ENCODE measurements at places on chromosomes 5 and 9.

GRCh38 chr9:133144904-133145851, 18.5 kb downstream of the GBGT1 start:
- DNase-seq = no peak

GRCh38 chr9:93013856-93014582, 44.5 kb upstream of the SUSD3 start:
- DNase-seq = no peak

DNA sequence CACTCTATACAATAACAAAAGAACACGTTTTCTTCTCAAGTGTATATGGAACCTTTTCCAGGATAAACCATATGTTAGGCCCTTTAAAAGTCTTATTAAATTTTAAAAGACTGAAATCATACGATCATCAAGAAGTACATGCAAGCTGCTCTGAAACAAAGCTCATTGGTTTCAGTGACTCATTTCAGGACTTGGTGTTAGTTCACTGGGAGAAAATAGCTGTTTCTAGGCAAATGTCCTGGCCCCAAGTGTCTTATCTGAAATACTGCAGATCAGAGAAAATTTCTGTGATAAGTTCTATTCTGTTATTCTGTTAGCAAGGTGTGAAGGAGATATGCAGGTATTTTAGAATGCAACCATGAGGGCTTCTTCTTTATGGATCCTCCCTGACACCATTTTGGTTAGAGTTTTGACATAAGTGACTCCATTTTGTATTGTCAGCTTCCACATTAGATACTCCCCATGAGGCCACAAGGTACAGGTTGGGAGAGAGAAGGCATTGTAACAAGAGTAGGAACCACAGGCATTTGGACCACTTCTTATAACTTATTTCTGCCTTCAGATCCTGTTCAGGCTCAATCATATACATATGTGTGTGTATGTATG, 7.5 kb upstream of the CCDC180 start:
- DNase-seq = no peak

GRCh38 chr5:145531038-145531734, 304.0 kb downstream of the PRELID2 start:
- DNase-seq = no peak

DNA sequence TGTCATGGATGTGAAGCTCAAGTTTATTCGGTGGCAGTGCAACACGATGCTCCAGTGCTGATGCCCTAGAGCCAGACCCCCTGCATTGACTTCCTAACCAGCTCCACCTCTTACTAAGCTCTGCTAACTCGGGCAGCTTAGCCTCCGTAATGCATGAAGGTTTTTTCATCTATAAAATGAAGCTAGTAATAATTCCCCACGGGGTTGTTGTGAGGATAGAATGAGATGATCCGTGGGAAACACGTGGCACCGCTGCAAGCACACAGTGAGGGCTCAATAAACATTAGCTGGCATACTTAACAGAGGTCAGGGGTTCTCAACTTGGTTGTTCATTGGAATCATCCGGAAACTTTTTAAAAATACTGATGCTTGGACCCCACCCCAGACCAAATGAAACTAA, 6.8 kb downstream of the ENC1 start:
- DNase-seq = no peak

- no peak for DNase-seq
These were observed 290.6 kb downstream of the PIK3R1 start for GRCh38 chr5:68505917-68506860.

DNA sequence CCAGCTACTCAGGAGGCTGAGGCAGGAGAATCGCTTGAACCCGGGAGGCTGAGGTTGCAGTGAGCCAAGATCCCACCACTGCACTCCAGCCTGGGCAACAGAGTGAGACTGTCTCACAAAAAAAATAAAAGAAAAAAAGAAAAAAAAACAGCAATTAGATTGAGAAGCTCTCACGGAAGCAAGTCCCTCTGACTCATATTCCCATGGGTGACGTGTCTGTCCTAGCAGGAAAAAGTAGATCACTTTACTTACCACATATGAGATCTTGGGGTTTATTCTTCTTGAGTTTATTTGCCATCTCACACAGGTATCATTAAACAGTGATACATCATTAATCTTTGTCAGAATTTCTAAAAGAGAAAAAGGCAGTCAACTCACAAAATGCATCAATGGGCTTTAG, 62.6 kb downstream of the SUSD1 start:
- DNase-seq = no peak

GRCh38 chr5:98564836-98565235, 208.6 kb upstream of the RGMB start:
- DNase-seq = no peak

GRCh38 chr9:109536859-109537258, 38.8 kb upstream of the PTPN3 start:
- no peak for DNase-seq

DNA sequence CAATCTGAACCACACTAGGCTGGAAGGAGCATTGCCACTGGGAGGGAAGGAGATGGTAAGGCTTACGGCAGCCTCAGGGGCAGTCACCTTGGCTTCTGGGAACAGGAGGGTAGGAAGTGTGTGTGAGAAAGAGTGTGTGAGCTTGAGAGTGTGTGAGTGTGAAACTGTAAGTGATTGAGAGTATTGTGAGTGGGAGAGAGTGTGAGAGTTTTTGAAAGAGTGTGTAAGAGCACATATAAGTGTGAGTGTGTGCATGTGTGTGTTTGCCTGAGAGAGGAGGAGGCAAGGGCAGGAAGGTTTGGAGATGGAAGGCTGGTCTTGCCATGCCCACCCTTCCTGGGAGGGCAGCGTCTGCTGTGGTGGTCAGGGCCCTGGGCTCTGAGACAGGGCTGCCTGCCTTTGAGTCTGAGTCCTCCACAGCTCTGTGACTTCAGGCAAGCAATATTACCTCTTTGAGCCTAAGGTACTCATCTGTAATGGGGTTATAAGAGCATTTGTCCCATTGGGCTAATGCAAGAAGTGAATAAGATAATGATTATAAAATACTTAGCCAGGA, 51.9 kb upstream of the BOD1 start:
- no peak for DNase-seq

- DNase-seq = no peak
These were observed 57.1 kb upstream of the CER1 start for GRCh38 chr9:14779566-14780022.
